Posterior vena cava (tissue), 2 donors: ENCODE measurements at places on chromosomes 16 and 17. TPM values are rescaled to one million over a fixed set of nuclear protein-coding genes. Genes with fewer than 3 reads are reported as not detected.

GRCh38 chr17:14942526-14943190 is 322.5 kb downstream of the PMP22 start:
- DNase-seq = no peak

- no peak for DNase-seq
Measured at GRCh38 chr16:14364112-14364385, 266.0 kb downstream of the PARN start.

- DNase-seq = no peak
Measured at GRCh38 chr16:66245072-66245471, 121.4 kb upstream of the CDH5 start.

DNA sequence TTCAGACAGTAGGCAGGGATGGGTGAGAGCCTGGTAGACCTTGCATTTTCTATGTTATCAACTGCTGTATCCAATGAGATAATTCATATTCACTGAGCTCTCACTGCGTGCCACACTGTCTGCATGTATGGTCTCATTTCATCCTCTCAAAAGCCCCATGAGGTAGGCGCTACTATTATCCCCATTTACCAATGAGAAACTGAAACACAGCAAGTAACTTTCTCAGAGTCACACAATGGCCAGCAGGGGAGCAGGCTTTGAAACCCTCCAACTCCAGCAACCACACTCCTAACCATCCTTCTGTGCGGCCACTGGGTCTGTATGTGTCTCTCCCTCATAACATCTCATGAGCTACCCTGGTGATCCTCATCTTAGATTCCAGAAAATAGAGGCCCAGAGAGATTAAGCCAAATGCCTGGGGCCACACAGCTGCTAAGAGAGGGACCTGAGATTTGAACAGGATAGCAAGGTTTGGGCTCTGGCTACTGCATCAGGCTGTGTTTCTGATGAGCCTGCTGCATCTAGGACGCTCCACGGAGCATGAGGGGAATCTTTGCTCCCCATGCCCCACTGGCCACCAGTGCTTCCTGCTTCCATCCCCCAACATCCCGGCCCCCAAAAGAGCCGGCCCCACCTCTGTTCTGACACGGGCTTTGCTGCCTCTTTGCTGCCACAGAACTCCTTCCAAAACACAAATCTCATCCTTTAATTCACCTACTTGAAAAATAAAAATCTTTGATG is 3.2 kb downstream of the CCR7 start:
- DNase-seq = peak; percentile 69

DNA sequence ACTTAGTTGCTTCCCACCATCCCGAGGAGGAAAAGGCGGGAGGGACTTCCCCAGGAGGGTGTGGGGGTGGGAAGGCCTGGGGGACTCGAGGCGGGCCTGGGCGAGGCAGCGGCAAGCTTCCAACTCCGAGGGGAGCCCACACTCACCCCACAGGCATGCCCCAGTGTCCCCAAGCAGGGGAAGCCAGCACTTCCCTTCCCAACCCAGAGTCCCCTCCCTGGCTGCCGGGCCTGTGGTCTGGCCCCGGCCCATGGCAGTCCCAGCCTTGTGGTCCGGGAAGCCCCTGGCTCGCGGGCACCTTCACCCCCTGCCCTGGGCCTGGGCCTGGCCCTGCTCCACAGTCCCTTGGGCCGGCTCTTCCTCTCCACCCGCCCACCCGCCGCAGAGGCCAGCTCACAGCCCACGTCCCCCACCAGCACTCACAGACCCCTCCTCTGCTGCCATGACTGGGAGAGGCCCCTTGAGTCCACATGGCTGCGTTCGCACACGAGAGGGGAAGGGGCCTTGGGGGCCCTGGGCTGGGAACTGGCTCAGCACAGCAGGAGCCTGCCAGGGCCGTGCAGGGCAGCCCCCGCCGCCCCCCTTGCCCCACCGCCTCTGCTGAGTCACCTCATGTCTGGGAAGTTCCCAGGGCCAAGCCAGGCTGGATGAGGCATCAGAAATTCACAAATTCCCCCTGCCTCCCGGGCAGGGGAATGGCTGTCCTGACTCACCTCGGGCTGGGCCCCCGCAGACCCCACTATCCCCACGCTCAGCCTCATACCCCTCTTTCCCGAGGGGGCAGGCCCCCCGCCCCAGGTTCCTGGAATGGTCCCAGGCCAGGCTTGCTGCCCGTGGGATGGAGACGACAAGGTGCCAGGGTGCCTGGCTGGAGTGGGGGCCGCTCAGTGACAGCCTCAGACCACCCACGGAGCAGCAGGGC is 27.8 kb downstream of the BAHCC1 start:
- peak; percentile 96 for DNase-seq

DNA sequence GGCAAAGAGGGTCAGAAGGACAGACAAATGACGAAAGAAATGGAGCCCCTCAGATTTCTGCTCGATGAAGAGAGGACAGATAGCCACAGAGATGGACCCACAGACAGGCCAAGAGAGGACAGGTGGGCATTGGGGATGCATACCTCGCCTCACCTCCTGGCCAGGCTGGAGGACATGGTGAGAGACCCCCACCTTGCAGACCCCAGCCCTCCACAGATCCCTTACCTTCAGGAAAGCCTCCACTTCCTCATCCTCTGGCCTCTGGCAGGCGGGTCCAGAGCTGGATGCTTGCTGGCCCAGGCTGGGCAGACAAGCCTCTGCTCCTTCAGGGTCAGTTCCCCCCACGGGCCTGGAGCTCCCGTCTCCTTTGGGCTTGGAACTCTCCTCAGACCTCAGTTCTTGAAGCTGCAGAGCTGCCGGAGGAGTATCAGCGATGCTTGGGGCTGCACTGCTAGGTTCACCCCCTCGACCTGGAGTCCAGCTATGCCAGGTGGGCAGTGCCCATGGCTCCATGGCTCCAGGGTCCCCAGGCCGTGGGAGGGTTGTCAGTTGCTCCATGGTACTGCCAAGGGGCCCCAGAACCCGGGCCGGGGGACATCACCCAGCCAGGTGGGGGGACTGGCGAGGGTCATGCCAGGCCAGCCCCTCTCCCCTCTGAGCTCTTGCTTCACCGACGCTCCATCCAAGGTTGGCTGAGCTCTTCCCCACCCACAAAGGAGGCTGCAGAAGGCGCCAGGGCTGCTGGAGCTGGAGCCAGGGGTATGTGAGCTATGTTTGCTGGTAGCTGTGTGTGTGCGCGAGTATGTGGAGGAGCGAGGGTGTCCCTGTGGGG is 1.0 kb downstream of the TSPOAP1 start:
- peak; percentile 78 for DNase-seq

DNA sequence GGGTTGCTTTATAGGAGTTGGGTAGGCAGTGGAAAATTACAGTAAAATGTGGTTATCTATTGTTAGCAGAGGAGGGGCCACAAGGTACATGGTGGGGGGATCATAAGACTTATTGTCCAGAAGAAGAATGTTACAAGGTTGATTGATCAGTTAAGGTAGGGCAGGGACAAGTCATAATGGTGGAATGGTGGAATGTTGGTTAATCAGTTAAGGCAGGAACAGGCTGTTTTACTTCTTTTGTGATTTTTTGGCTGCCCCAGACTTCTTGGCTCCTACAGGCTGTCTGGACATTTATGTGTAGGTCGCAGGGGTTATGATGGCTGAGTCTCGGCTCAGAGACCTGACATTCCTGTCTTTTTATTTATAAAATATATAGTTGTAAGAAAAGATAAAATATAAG is 2277.1 kb downstream of the TP53TG3F start:
- no peak for DNase-seq

GRCh38 chr17:80101011-80101945 is at the start of gene GAA:
GAA (plus strand) TSS chr17:80101581; CDS start chr17:80104587, 3,006 bp downstream.
- DNase-seq = peak; percentile 95

- no peak for DNase-seq
Measured at GRCh38 chr17:67046398-67046797, 2.0 kb downstream of the CACNG1 start.

The CLDN9 gene
- total RNA-seq = not detected

The SDR42E2 gene
- not detected for total RNA-seq
